ENCODE measurements at places on chromosomes 7 and 10.

DNA sequence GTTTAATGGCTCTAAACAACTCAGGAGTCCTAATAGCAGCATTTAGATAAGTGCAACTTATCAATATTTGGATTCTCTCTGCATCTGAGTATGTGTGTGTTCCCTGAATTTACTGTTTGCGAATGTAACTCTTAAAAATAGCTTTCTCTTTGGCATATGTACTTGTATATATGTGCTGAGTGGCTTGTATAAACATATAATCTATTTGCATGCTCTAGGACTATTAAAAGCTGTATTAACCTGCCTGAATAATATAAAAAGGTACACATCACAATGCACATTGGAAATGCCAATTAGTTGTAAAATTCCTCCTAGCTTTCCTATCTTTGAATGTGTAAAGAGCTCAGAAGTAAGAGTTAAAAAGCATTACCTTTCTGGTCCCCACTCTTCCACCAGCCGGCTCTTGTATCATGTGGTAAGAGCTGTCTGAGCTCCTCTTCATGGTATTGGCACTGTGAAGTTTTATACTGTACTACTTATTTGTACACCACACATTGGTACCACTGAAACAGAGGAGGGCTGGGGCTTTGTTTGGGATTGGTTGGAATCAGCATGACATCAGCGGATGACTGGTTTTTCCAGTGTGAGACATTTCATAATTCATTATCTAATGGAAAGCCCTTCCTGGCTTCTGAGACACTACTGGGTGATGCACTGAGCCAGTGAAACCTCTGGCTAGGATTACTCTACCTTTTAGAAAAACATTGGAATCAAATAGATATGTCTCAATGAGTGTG lies at the start of gene INHBA:
Gene INHBA (minus strand): TSS at position 456 of the 737 bp plus-strand sequence. CDS start 2,716 bp downstream, outside the sequence.
- peak; percentile 65 for DNase-seq

GRCh38 chr7:46440186-46440585 lies 519.1 kb upstream of the IGFBP3 start:
- DNase-seq, result no peak

DNA sequence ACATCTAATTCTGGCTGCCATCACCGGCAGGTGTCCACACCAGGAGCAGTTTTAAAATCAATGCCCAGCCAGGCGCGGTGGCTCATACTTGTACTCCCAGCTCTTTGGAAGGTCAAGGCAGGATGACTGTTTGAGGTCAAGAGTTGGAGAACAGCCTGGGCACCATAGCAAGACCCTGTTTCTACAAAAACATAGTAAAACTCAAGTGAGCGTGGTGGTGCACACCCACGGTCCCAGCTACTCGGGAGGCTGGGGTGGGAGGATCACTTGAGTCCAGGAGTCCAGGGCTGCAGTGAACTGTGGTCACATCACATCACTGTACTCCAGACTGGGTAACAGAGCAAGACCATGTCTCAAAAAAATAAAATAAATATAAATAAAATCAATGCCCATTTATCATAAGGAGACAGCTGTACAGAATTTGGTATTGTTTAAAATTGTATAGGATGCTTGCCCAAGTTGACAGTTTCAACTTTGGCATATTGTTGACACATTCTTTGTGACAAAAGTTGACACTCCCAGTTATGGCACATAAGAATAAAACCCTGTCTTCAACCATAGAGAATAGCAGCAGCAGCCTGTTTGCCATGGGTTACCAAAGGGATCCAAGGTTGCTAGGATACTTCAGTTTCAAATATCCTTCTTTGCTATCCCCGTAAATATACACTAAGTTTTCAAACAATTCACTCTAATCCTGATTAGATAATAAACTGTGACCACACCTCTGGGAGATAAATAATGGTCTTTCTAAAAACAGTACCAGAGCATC lies 193.0 kb downstream of the FAM107B start:
- no peak for DNase-seq

DNA sequence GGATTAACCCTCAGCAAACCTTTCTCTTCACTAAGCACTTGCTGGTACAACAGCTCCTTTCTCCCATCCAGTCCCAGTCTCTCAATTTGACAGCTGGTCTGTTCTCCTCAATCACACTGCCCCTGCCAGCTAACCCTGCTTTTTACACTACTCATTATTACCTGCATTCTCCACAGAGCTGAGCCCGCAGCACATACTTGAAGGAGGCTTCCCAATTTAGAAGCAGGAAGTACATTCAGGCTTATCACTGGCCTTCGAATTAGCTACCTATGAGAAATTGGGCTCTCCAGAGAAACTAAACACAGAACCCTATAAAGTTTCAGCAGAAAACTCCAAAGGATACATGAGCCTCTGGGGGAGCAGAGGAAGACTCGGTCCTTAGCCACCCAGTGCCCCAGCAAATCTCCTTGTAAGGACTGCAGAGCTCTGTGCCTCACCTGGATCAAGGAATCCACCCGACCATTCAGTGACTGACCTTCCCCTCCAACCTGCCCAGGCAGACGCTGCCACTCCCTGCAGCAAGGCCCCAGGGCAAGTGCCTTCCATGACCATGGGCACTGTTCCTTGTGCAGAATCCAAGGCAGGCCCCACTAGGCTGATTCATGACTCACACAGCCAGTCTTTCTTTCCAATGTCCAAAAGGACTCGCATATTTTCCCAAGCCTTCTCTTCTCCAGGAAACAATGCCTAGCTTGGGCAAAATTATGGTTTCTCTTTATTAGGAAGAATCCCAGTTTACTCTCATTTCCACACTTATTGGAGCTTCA lies 68.0 kb downstream of the VOPP1 start:
- DNase-seq, result no peak

- no peak for DNase-seq
Measured at GRCh38 chr10:6564367-6564766, 15.7 kb downstream of the PRKCQ start.

Measured in right hindlimb (tissue), 1 donor.